ENCODE measurements at places on chromosomes 4 and X. TPM values are rescaled to one million over a fixed set of nuclear protein-coding genes. Genes with fewer than 3 reads are reported as not detected.
A peak's percentile ranks its signal among the peaks of the same experiment; 100 is the strongest.

DNA sequence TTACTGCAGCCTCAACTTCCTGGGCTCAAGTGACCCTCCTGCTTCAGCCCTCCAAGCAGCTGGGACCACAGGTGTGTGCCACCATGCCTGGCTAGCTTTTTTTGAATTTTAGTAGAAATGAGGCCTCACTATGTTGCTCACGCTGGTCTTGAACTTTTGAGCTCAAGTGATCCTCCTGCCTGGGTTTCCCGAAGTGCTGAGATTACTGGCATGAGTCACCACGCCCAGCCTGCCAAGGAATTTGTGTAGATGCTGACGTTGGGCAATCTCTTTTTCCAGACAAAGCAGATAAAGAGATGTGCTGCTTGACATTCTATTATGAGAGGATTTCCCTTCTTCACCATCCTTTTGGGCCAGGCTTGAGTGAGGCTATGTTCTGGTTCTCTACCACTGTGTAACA is 254.5 kb upstream of the RPS6KA3 start:
- no peaks in the 10 kb centered on the region for H3K27me3 ChIP-seq
- no peaks in the 10 kb centered on the region for H3K36me3 ChIP-seq
- H3K4me3 ChIP-seq, result no peak overlapping the region
- H3K27ac ChIP-seq, result no peak overlapping the region
- DNase-seq, result peak; percentile 52

DNA sequence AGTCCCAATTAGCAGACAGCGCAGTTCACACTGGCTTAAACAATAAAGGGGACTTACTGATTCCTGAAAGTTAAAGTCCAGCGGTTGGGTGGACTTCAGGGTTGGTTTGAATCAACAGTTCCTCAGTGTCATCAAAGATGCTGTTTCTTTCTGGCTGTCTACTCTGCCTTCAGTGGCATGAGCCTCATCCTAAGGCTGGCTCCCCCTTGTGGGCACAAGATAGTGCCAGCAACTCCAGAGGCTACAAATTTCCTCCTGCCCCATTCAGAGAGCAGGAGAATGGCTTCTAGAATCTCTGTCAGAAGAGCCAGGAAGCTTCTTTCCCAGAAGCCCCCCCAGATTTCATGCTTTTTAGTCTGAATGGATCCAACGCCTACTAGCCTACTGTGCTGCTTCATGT is 82.4 kb upstream of the MTM1 start:
- no peak for DNase-seq
- H3K27me3 ChIP-seq, result no peaks in the 10 kb centered on the region
- no peak overlapping the region for H3K27ac ChIP-seq

GRCh38 chr4:49032440-49033161 is 46.5 kb downstream of the CWH43 start:
- no peak for DNase-seq
- H3K27ac ChIP-seq, result no peak overlapping the region
- H3K4me1 ChIP-seq, result no peaks in the 10 kb centered on the region
- H3K27me3 ChIP-seq, result no peaks in the 10 kb centered on the region
- no peak overlapping the region for H3K4me3 ChIP-seq

DNA sequence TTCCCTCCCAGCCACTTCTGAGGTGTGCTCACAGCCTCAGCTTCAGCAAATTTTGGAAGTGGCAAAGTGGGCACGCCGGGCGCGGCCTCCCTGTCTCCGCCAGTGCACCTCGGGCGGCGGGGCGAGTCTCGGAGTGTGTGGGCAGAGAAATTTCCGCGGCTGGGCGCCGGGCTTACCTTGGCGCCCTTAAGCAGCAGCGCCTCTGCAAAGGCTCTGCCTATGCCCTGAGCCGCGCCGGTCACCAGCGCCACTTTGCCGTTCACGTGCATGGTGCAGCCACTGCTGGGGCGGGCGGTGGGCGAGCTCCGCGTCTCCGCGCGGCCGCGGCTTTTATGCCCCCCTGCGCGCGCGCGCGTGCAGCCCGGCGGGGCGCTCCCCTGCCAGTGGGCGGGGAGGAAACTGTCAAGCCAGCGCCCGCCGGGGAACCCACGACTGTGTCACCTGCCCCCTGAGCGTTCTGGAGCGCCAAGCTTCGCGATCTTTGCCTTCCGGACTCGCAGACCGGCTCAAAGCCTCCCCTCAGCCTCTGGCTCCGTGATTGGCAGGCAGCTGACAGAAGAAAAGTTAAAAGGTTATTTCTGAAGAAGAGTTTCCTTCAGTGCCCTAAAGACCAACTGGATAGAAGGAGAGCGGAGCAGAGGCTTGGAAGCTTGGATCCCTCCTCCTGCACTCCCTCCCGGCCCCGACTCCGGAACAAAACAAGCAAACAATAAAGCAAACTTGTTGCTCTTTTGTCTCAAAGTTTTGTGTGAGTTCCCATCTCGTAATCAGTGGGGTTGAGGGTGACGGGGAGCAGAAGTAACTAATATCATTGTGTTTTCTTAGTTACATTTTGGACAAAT is at the start of gene HPGD:
TSS of gene HPGD (minus strand) at position 306 of the 842 bp plus-strand sequence. CDS start at position 269, 37 bp downstream.
- DNase-seq, result peak; percentile 82
- H3K4me3 ChIP-seq, result peak within 1 kb of the TSS; percentile 87
- H3K27ac ChIP-seq, result peak within 1 kb of the TSS; percentile 97
- no peaks in the 10 kb centered on the region for H3K27me3 ChIP-seq

GRCh38 chr4:157898836-157899605 is 273.8 kb downstream of the GASK1B start:
- no peak for DNase-seq
- H3K27me3 ChIP-seq, result no peaks in the 10 kb centered on the region
- no peaks in the 10 kb centered on the region for H3K4me1 ChIP-seq
- no peak overlapping the region for H3K4me3 ChIP-seq
- H3K36me3 ChIP-seq, result no peaks in the 10 kb centered on the region

DNA sequence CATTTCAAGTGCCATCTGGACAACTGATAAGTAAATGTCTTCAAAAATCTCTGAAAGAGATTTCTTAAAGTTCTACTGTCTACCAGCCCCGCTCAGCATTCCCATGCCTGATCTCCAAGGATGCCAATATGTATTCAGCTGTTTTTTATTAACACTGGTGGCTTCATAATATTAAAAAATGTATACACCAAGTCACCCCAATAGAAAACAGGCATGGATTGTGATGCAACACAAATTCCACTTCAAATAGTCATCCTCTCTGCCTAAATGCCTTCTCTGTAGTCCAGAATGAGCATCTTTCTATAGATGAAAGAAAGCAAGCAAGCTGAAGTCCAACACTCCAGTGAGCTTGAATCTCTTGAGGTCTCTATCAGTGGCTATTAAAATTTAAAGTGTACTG is 152.2 kb upstream of the PPARGC1A start:
- no peak overlapping the region for H3K4me3 ChIP-seq
- no peaks in the 10 kb centered on the region for H3K27me3 ChIP-seq
- no peaks in the 10 kb centered on the region for H3K4me1 ChIP-seq
- H3K36me3 ChIP-seq, result no peaks in the 10 kb centered on the region
- H3K27ac ChIP-seq, result no peak overlapping the region
- no peak for DNase-seq

DNA sequence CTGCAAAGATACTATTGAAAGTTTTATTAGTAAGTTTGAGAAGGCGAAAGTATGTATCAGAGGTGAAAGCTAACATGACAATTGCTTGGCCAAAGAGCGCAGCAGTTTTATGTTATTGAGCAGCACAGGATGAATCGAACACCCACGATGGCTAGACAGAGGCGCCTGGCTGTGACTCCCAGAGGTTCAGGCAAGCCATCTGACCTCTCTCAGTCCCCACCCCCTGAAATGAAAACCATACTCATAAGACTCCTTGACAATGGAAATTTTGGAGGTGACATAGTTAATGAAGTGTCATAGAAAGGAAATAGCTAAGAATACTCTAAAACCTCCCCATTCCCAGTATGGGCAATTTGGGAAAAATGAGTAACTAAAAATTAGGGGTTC is 70.6 kb downstream of the MGST2 start:
- no peak for DNase-seq
- H3K27me3 ChIP-seq, result no peaks in the 10 kb centered on the region
- no peak overlapping the region for H3K4me3 ChIP-seq
- no peaks in the 10 kb centered on the region for H3K36me3 ChIP-seq

Gene FSTL5
- polyA plus RNA-seq, result 7.0 TPM

Gene TBC1D9
- 27.9 TPM for polyA plus RNA-seq

Gene PPP1R2C
- not detected for polyA plus RNA-seq

Measured in large intestine (tissue), 12 donors.